CD8-positive, alpha-beta memory T cell (primary cell): ENCODE measurements at places on chromosomes 5 and 9. TPM values are rescaled to one million over a fixed set of nuclear protein-coding genes. Genes with fewer than 3 reads are reported as not detected.

LCN10 gene
- total RNA-seq: 1.1 TPM

HAVCR1 gene
- 0.27 TPM for total RNA-seq

CER1 gene
- total RNA-seq: not detected

P4HA2 gene
- total RNA-seq: 7.2 TPM

SPARC gene
- total RNA-seq: 0.22 TPM

ALAD gene
- 22.8 TPM for total RNA-seq

PCDH1 gene
- not detected for total RNA-seq

GNA14 gene
- total RNA-seq: not detected
